Naive thymus-derived CD4-positive, alpha-beta T cell (primary cell): ENCODE measurements at places on chromosomes 4 and X. TPM values are rescaled to one million over a fixed set of nuclear protein-coding genes. Genes with fewer than 3 reads are reported as not detected.

GPC4 gene
- total RNA-seq = not detected

GPR119 gene
- not detected for total RNA-seq

NDNF gene
- total RNA-seq = not detected

IGFBP7 gene
- not detected in 2 replicates for total RNA-seq

DNA sequence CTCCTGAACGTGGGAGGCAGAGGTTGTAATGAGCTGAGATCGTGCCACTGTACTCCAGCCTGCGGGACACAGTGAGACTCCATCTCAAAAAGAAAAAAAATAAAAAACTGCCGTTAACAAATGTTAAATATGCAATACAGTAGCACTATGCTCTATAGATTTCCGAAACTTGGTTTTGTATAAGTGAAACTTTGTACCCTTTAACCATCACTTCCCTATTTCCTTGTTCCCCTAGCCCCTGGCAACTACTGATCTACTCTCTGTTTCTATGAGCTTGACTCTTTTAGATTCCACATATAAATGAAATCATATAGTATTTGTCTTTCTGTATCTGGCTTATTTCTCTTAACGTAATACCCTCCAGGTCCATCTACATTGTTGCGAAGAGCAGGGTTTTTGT, 74.1 kb downstream of the TAB3 start:
- no peak for DNase-seq

DNA sequence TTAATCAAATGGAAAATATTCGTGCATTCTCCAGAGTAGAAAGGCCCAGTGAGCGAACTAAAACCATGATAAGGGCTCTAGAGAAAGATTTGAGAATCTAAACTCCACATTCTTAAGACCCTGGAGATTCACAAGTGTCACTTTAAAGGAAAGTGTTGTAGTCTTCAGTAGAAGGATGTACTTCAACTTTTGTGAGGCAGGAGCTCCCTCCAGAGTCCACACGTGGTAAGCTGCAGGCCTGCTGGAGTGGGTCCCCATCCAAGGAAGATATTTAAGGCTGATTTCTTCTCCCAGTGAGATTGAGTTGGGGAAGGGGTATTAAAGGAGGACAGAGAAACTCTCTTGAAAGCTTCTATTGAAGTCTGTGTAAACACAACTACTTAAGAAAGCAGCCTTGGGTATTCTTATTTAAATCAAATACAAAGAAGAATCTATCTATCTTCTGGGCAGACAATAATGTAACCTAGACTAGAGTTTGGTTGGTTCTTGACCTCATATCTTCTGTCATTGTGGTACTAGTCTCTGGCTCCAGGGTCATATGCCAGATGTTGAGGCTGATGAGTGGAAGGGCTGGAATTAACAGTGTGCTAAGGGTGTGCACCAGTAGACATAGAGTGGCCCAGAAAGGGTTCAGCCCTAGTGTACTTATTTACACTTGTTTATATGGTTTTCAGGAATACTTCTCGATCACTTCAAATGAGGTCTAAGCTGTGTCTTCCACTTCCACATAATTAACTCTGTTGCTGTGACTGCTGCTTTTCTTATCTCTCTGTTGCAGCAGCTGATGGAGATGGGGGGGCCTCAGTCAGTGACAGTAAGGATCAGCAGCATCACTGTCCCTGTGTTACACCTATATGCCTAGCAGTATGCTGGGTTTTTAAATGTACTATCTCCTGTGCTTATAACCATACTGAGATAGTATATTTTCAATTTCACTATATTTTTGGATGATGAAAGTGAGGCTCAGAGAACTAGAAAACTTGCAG, 76.1 kb downstream of the HMGB2 start:
- DNase-seq = peak; percentile 26

DNA sequence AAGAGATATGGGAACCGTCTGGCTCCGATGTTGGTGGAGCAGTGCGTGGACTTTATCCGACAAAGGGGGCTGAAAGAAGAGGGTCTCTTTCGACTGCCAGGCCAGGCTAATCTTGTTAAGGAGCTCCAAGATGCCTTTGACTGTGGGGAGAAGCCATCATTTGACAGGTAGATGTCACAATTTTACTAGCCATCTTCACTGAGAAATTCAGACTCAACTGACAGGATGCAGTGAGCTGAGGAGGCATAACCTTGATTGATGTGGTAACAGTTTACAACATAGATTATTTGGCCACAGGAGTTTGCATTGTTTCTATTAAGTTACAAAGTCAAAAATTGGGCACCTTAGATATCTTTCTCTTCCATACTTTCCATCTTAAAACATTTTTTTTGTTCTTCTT, 417.7 kb downstream of the MAPK10 start:
- no peak for DNase-seq

GRCh38 chr4:11366859-11367258, 61.8 kb downstream of the HS3ST1 start:
- DNase-seq = no peak

GRCh38 chr4:85147481-85148076, 181.1 kb upstream of the WDFY3 start:
- peak; percentile 7 for DNase-seq

DNA sequence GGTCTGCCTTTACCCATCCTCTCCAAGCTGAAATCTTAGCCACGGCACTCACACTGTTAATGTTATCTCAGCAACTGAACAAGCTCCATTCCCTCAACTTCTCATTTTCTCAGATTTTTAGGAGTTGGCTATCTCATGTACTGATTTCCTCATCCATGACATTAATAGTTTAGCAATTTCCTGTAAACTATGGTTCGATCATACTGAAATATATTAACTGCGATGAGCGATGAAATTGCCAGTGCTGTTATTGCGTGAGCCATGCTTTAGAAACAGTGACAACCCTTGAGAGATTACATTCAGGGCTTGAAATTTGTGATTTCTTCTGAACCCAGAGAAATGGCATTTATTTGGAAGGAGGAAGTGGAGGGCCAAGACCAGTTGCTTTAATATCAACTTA, 223.7 kb downstream of the GPAT3 start:
- no peak for DNase-seq

DNA sequence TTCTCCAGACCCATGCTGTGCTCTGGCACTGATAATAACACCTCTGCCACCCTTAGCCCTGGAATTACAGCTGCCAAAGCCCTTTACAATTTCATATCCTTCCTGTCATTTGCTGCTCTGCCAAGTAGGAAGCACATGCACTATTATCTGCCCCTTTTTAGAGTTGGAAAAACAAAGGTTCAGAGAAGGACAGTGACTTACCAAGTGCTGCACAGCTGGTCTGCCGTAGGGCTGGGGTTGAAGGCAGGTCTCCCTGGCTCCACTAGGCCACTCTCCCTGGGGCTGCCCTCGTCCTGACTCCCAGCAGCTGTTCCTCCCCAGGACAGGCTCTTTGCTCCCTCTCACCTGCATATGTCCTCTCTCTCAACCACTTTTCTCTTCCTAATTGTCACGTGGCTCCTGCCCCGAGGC, 73.4 kb downstream of the ANAPC4 start:
- DNase-seq = no peak

GRCh38 chr4:43132010-43132582, 239.6 kb downstream of the GRXCR1 start:
- no peak for DNase-seq

- DNase-seq = no peak
Measured at GRCh38 chr4:74056858-74057562, 18.5 kb upstream of the CXCL3 start.
